Breast epithelium (tissue), 4 donors: ENCODE measurements at places on chromosomes 2 and 18.

DNA sequence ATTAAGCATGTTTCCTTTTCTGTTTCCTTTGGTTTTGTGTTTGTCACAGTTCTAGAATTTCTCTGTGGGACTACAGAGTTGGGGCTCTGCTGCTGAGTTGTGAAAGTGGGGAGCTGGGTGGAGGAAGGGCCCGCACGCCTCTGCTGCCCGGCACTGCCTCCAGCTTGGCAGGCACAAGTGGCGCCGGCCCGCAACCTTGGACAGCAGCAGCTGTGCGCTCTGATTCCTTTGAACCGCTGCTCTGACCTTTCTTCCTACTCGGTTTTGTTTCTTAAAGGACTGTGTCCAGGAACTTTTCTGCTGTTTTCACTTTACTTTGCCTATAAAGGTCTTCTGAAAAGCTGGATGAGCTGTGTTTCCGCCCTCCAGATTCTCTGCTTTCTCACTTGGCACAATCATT lies 137.6 kb upstream of the ALPP start:
- no peak for DNase-seq

GRCh38 chr2:55490554-55490953 lies 29.0 kb upstream of the CFAP36 start:
- no peak for DNase-seq

DNA sequence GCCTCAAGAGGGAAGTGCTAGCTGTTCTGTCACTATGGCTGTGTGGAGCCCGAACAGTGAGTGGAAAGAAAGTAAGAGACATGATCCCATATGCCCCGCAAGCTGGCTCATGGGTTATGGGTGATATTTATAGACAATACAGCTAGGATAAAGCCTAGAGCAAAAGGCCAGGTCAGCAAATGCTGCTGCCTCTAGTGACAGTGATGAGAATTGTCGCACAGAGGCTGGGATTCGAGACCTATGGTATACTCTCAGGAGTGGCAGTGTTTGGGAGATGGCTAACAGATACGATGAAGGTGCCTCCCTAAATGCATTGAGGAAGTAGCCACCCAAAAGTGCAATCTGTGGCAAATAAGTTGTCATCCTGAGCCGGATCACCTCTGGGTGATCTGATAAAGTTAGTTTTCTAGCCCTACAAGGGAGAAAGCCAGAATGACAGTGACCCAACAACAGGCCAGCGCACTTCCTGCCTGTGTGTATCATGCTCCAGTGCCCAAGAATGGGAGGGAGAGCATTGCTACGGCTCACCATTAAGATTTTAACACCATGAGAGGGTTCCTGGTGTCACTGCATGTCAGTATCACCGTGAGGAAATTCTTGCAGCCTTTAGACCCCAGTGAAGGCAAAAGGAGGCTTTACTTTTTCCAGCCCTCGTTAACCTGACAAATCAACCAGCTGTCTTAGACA lies 92.2 kb upstream of the TGFA start:
- DNase-seq: no peak

GRCh38 chr2:166393008-166393407 lies 17.3 kb upstream of the SCN9A start:
- DNase-seq: no peak

GRCh38 chr2:179513181-179513580 lies 248.5 kb upstream of the SESTD1 start:
- no peak for DNase-seq

GRCh38 chr2:33441235-33441810 lies 35.1 kb upstream of the RASGRP3 start:
- no peak for DNase-seq

- DNase-seq: no peak
Measured at GRCh38 chr2:217688494-217688893, 314.3 kb downstream of the TNS1 start.

DNA sequence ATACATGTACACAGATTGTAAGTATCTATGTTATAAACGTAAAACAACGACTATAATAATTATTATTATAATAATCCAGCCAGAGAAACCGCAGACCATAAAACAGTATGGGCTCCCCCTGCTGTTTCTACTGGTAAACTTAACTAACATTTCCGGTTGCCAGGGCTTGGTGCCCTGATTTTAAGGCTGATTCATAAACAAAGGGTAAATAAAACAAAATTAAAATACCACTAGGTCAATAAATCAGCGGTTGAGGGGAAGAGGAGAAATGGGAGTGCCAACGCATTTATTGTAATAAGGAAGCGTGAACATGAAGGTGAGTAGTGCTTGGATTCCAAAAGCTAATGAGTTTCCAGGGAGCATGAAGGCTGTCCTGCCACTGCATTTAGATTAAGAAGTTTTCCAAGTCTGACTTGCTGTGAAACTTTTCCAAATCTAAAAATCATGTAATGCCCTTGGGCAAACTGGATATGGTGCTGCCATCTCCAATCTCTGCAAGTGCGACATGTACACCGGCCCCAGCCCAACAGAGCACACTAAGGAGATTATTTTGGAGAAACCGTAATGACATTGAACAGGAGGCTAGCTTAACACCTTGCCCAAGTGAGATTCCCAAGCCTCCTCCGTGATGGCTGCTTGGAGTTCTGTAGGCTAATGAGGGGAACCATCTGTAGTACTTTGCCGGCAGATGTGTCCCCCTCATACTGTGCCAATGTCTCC lies 50.7 kb upstream of the HNRNPA3 start:
- DNase-seq: no peak

GRCh38 chr2:198385326-198385725 lies 580.9 kb downstream of the PLCL1 start:
- no peak for DNase-seq

DNA sequence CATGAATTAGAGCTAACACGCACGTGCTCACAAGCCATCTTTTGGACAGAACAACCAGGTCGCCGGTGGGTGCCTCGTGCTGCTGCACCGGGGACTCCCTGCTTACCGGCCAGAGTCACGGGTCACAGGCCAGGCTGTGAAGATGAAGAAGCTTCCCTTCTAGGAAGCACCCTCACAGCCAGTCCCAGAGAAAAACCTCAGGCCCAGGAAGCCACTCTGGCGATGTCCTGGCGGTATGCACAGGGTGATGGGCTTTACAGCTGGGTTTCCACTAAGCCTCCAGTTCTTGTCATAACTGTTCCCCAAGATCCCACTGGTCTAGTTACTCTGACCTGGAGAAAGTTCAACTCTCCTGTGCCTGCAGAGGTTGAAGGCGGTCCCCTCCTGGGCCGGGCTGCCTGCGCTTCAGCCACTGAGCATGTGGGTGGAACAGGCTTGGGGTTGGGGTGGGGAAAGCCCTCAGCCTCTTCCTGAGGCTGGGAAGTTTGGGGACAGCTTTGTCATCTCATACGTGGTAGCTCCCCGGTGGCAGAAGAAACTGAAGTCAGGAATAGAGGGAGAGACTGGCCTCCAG lies 15.2 kb upstream of the DIS3L2 start:
- DNase-seq: no peak

DNA sequence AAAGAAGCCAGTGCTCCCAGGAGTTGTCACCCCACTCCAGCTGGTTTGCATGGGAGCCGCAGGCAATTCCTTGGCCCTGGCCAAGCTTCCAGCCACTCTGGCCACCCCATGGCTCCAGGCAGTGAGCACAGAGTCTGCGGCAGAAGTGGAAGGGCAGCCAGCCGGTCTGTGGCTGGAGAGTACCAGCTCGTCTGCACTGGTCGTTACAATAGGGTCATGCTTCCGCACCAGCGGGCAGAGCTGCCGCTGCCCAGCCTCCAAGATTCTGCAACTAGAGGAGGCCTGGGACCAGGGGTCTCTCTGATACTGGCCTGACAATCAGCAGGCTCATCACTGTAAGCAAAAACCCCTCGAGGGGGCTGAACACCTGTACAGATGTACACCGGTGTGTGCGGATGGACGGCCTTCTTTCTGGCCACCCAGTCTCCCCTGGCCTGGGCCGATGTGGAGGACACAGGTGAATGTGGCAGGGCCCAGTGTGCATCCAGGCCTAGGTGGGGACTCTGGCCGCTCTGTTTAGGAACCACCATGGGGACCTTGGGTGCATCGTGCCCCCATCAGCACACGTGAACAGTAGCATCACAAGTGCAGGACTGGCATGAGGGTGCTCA lies 51.9 kb upstream of the ODC1 start:
- DNase-seq: peak; percentile 12

- DNase-seq: no peak
Measured at GRCh38 chr2:121529439-121530211, 1.1 kb upstream of the RNU4ATAC start.

GRCh38 chr2:54088191-54088634 lies 27.2 kb upstream of the ACYP2 start:
- no peak for DNase-seq

- DNase-seq: no peak
Measured at GRCh38 chr2:226207671-226208070, 591.9 kb downstream of the IRS1 start.

DNA sequence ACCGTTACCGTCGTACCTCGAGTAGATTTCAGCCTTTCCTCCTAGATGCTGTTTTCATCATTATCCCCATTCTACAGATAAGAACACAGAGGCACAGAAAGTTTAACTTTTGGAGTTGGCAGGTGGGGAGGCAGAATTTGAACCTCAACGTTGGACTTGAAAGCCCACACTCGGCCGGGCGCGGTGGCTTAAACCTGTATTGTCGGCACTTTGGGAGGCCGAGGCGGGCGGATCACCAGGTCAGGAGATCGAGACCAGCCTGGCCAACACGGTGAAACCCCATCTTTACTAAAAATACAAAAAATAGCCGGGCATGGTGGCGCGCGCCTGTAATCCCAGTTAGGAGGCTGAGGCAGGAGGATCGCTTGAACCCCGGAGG lies 11.5 kb downstream of the CATIP start:
- no peak for DNase-seq

GRCh38 chr2:61721382-61721781 lies 132.5 kb downstream of the FAM161A start:
- DNase-seq: no peak

DNA sequence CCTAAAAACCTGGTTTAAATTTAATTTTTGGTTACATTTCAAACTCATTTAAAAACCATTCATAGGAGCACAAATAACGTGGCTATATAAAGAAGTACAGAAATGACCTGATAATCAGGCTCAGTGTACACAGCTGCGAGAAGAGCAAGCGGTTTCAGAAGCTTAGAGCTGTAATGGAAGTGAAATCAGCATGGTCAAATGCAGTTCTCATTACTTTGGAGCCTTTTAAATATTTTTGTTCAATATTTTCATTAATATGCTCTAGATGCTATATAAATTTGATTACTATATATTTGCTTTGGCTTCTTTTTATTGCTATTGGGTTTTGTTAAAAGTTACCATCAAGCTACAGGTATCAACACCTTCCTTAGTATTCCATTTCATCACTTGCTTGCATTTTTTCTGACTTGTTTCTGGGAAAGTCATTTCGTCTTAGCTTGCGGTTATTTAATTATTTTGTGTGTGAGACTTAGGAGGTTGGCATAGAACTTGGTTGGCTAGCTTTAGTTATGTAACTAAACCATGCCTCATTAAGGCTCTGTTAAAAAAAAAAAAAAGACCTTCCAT lies 58.7 kb downstream of the AFTPH start:
- DNase-seq: no peak

DNA sequence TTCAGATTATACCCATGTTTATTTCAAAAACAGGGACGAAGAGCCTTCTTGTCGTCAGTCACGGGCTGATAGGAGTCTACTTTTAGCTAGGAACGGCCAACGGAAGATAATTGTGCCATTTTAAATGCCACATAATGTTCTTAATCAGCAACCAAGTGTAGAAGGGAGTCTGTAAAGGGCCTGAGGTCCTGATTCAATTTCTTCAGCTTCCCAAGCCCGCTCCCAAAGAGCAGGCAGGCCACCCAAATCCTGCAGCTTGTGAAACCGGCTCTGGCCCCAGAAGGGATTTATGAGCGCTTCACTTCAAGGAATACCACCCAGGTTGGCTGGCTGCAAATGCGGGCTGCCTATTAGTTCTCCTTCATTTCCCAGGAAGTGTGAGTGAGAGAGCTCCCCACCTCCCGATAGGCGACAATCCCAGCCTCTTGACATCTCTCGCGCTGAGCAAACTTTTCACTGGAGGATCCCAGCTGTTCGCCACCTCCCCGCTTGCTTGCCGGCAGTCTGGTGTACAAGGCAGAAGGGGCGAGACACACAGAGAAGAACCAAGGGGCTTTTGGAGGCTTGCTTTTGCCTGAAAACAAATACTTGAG lies 272.9 kb downstream of the CDH20 start:
- DNase-seq: peak; percentile 22

- no peak for DNase-seq
Measured at GRCh38 chr2:6948677-6949351, 31.6 kb downstream of the RNF144A start.

DNA sequence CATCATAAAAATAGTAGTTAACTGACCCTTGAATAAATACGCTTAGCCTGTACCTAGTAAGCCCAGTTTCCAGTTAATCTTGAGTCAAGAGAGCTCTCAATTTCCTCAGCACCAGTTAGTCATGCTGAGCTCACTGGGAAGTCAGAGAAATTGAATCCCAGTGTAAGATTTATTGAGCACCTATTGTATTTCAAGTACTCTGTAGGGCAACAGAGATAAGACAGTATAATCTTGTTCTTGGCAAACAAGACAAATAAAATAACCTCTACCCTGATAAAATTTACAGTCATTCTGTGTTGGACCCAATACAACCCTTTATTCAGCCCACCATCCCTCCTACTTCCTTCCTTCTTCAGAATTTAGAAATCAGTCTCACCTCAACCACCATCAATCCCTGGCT lies 71.9 kb upstream of the NRP2 start:
- DNase-seq: no peak

DNA sequence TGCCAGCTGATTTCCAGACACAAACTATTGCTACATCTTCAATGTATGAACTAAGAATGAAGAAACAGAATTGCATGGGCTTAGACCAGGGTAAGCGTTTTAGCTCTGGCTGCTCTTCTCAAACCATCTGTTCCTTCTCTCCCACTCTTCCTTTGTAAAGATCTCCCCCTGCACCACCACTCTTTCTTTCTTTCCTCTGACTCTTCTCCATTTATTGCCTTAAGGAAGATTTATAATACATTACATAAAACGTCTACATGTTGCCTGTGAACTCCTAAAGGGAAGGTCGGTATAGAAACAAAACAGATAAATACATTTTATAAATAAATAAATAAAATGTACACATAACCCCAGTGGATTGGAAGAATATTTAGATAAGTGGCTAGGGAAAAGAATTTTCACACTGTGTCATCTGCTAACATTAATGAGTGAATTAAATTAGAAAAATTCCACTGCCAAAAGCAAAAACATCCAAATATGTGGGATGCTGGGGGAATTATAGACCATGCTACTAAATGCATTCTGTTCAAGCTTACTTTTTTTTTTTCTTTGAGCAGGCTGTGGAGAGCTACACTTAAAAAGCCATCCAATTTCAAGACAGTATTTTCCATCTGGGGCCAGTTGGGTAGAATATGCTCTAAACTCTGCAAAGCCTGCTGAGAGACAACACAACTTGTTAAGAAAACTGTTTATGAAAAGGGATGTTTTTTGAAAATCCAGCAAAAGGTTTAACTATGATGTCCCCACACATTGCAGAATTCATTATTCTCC lies 41.5 kb downstream of the NCKAP5 start:
- no peak for DNase-seq
